ENCODE measurements at places on chromosomes 5 and 9.

DNA sequence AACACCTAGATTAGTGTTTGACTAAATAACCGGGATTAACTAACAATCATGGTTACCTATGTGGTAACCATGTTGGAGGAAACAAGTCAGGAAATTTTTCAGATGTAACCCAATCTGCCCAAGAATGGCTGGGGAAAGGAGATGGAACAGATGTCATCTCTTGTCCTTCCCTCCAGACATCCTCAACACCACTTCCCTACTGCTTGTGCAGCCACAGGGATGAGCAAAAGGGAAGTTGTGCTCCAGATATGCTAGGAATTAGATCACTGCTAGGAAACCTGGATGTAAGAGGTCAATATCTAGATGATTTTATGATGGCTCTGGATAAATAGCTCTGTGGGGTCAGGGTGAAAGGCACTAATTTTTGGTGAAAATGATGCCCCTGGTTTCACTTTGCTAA, 61.3 kb upstream of the ELL2 start:
- no peak for DNase-seq

- no peak for DNase-seq
Measured at GRCh38 chr9:131554843-131555351, 9.6 kb downstream of the PRRT1B start.

DNA sequence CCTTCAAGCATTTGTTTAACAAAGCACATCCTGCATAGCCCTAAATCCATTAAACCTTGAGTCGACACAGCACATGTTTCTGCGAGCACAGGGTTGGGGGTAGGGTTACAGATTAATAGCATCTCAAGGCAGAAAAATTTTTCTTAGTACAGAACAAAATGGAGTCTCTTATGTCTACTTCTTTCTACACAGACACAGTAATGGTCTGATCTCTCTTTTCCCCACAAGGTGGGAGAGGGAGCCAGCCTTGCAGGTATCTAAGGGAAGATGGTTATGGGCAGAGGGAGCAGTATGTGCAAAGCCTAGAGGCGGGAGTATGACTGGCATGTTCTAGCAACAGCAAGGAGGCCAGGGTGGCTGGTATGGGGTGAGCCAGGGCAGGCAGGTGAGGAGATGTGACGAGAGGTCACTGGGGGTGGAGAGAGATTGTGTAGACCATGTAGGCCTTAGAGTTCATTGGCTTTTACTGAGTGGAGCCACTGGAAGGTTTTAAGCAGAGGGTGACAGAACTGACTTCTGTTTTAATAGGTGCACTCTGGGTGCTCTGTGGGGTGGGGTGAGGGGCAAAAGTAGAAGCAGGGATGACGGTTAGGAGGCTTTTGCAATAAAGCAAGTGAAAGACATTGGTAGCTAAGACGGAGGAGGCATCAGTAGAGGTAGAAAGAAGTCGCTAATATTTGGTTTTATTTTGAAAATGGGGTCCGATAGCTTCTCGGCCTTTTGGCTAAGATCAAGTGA, 5.1 kb upstream of the RPS14 start:
- DNase-seq, result no peak

DNA sequence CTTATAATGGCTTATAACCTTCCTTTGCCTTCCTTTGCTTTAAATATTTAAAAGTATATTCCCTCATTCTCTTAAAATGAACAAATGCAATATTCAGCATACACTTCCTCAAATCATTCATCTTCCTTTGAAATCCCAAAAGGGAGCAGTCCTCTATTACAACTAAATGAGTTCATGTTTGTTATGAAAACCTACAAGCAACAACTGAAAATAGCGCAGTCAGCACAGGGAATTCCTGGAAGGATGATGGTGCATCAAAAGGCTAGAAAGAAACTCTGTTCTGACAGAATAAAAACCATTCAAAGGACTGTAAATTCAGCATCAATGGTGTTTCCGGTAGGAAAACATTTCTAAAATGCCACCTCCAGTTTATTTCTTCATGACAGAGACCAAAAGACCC, 3.3 kb downstream of the NR6A1 start:
- DNase-seq, result no peak

DNA sequence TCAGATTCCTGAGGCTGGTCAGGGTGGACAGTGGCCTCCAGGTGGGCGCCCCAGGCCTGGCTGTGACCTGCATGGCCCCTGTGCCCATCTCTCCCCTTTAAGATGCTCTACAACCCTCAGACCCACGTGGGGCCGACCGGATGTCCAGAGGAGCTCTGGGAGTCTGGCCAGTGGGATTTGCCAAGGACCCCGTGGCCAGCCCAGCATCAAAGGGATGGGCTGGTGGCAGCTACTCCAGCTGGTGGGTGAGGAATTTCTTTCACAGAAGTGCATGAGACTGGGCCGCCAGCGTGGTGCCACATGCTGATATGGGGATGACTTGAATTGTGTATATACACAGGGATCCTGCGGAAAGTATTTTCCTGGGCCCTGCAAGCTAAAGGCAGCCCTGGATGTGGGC, 94.7 kb upstream of the SARDH start:
- DNase-seq, result no peak

- no peak for DNase-seq
Measured at GRCh38 chr5:33033516-33033915, 322.4 kb downstream of the NPR3 start.

All from CD4-positive, alpha-beta T cell treated with Interferon gamma for 1 hour (primary cell).